Stimulated activated CD8-positive, alpha-beta memory T cell treated with anti-CD3 and anti-CD28 coated beads, Interleukin-4, amount 100 ng/mL, for 48 hours (primary cell): ENCODE measurements at places on chromosomes 5 and 9.
A peak's percentile ranks its signal among the peaks of the same experiment; 100 is the strongest.

GRCh38 chr9:129996161-129996830 lies 46.7 kb downstream of the FNBP1 start:
- DNase-seq = no peak

DNA sequence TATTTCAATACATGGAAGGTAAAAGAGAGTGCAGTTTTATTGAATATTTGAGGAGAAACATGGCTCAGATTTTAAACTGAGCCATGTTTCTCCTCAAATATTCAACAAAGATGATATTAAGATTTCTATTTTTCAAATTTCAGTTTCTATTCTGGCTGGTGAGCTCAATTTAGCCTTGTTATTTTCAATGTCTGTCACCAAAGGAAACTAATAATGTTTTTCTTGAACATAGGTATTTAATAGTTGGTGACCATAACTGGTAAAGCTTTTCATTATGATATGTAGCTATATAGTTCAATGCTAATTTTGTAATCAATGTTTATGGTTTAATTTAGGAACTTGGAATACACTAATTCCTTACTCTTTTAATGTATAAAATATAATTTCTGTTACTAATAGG lies 177.4 kb downstream of the FER start:
- DNase-seq = no peak

GRCh38 chr5:8060953-8061429 lies 192.0 kb downstream of the MTRR start:
- DNase-seq = no peak

- DNase-seq = peak; percentile 84
Measured at GRCh38 chr5:127313847-127314473, 23.4 kb downstream of the MEGF10 start.

- DNase-seq = no peak
Measured at GRCh38 chr5:125696762-125697161, 726.4 kb upstream of the GRAMD2B start.

GRCh38 chr5:80672140-80672736 lies 17.5 kb upstream of the DHFR start:
- peak; percentile 77 for DNase-seq

DNA sequence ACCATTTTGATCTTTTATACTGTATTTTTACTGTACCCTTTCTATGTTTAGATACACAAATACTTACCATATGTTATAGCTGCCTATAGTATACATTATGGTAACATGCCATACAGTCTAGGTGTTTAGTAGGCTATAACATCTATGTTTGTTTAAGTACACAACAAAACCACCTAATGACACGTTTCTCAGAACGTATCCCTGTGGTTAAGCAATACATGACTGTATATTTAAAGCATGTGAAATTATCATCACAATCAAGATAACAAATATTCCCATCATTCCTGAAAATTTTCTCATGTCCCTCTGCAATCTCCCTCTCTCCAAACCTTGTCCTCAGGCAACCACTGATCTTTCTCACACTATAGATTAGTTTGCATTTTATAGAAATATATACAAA lies 66.4 kb upstream of the SUSD1 start:
- DNase-seq = no peak

GRCh38 chr9:101495810-101496209 lies 37.8 kb upstream of the RNF20 start:
- no peak for DNase-seq

- DNase-seq = no peak
Measured at GRCh38 chr9:38423273-38423972, 831 bp downstream of the IGFBPL1 start.

DNA sequence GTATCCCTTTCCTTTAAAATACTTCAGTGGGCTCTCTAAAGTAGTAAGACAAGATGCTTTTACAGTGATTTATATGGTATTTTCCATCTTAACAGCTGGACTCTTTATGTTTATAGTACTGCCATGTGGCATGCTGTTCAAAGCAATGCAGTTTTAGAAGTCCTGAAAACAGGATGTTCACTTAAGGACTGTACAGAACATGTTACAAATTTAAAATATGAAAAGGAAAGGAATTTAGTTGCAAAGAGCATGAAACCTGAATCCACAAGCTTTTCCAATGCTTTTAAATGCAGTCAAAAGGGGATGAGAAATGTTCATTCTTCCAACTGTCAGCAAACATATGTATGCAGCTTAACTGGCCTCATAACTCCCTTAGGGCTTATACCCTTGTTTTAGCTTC lies 580.2 kb downstream of the EFNA5 start:
- no peak for DNase-seq

GRCh38 chr5:82792096-82792495 lies 285.1 kb downstream of the TMEM167A start:
- DNase-seq = no peak

DNA sequence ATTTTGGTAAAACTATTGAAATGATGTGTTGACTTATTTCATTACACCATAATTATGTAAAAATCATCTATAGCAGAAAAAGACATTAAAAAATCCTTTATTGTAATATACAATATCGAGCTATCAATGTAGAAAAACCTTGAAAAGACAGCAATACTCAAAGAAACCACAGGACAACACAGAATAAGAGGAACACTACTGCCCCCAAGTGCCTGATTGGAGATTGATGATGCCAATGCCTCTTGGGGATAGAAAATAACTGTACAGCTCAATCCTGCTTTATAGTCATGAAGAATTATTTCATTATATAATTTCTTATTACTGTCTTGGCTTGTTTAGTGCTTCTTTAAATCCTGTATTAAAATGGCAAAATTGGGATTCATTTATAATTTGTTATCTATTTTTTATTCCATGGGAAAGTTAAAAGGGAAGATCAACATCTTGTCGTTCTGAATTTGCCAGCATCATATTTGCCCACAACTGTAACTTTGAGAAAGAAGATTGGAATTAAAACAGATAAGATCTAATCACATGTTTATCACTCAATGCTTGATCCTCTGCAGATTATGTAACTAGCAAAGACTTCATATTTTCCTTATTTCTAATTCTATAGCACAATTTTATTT lies 337.5 kb downstream of the CDH9 start:
- DNase-seq = no peak

GRCh38 chr5:160289721-160290120 lies 22.6 kb downstream of the CCNJL start:
- no peak for DNase-seq

DNA sequence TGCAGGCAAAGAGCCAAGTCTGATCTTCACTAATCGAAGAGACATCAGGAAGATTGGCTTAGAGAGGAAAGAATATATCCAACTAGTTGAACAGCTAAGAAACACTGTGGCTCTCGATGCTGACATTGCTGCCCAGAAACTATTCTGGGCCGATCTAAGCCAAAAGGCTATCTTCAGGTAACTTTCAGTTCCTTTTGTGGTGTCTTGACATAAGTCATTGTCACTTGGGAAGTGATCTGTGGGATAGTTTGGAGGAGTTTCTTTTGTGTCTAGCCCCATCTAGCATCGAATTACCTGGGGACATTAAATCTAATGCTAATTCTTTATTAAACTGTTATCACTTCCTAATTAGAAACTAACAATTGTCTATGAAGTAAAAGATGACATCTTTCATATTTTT lies 24.0 kb downstream of the VLDLR start:
- no peak for DNase-seq

GRCh38 chr5:72179816-72180440 lies 72.7 kb downstream of the MAP1B start:
- DNase-seq = no peak

DNA sequence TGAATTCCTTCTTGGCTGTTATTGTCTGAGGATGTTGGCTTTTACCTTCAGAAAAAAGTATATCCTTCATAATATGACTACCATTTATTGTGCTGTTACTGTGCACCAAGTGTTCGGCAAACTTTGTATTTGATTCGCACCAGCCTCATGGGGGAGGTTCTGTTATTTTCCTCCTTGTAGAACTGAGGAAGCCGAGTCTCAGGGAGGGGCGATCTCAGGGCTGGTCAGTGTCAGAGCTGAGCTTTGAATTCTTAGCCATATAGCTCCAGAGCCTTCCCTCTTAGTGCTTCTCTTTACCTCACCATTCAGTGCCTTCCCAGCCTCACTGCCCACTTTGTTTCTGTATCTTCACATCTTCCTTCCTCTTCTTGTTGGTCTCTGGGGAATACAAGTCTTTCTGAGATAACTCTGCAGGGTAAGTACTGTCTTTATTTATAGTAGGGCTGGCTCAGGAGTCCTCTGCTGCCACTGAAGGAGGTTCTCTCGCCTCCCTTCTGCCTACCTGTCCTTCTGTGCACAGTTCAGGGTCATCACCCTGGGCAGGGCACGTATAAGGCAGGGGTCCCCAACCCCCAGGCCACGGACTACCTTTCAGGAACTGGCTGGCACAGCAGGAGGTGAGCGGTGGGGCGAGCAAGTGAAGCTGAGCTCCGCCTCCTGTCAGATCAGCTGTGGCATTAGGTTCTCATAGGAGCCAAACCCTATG lies 48.4 kb downstream of the GALNT10 start:
- DNase-seq = no peak

DNA sequence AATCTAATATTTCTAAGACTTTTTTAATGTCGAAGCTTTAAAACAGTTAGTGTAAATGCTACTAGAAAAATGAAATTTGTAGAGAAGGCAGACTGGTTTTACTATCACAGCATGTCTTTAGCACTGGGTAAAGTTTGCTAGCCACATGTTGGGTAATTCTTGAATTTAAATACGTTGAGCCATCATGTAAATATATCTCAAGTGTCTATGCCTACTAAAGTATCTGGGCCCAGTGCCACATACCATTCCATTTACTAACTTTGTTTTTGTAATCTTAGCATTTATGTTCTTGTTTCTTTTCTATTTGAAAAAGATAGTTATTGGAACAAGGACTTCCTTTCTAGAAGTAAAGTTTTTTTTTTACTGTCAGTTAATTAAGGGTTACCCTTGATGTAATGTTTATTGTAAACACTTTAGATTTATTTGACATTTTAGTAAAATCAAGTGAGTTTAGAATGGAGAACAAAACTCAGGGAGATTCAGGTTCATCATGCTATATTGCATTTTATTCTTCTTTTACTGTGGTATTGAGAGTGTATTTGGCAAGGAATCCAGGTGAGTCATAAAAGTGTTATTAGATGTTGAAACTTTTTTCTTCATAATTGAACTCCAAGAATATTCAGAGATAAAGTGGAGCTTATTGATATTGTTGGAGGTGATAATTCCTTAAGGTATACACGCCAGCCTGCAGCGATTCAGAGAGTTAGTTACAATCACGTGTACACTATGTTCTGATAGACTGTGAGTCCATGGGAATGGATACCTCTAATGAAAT lies 182.4 kb downstream of the CCDC171 start:
- no peak for DNase-seq

DNA sequence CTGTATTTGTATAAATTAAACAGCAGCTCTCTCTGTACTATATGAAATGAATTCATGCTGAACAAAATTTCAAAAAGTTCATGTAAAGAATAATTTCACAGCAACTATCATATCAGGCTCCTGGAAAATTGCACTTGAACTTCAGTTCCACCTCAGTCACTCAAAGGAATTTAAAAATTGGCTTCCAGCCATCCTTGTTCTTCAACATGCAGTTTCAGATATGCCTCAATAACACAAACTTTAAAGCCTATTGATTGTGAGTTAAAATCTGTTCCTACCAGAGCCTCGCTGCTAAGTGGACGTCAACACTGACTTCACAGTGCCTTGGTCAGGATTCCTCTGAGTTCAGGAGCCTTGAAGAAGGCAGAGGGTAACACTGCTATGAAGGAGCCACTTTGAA lies 418.7 kb upstream of the WWC1 start:
- DNase-seq = no peak

- DNase-seq = no peak
Measured at GRCh38 chr5:146463446-146463845, 16.3 kb downstream of the TCERG1 start.

DNA sequence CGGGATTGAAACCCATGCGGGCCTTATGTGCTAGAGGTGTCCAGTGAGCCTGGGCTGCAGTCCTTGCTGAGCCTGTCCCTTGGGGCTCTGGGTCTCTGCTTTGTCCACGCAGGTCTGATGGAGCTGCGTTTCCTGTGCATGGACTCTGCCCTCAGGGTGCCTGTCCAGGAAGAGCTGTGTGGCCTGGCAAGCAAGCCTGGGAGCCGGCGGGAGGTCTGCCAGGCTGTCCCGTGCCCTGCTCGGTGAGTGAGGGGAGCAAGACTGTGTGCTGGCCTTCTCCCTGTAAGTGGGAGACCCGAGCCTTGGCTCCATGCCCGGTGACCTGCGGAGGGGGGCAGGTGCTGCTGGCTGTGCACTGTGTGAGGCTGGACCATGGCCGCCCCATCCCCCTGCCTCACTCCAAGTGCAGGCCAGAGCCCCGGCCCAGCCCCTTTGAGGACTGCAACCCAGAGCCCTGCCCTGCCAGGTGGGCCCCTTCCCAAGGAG lies 11.2 kb upstream of the CACFD1 start:
- no peak for DNase-seq
